Kasumi-1 (cell line): ENCODE measurements at places on chromosomes 1 and 21.

GRCh38 chr1:151501474-151501873, 9.7 kb upstream of the CGN start:
- DNase-seq = no peak

DNA sequence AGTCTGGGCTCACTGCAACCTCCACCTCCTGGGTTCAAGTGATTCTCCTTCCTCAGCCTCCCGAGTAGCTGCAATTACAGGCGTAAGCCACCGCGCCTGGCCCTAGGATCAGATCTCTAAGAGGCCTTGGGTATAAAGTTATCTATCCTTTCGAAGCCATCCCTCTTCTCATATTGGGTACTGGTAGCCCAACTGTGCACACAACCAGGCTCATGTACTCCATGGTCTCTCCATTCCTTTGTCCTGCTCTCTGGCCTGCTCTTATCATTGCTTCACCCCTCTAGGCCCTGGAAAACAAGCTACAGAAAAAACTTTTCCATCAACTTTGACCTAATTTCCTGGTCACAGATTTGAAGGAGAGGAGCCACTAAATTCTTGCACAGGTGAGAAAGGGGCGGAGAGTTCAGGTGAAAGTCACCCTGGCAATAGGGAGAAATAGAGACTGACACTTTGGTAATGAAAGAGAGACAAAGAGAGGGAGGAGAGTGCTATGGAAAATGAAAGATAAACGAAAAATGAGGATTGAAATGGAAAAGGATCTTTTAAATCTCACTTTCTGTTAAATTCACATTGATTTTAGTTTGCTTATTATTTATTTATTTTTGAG, 6.0 kb downstream of the TXNIP start:
- DNase-seq = peak; percentile 25

DNA sequence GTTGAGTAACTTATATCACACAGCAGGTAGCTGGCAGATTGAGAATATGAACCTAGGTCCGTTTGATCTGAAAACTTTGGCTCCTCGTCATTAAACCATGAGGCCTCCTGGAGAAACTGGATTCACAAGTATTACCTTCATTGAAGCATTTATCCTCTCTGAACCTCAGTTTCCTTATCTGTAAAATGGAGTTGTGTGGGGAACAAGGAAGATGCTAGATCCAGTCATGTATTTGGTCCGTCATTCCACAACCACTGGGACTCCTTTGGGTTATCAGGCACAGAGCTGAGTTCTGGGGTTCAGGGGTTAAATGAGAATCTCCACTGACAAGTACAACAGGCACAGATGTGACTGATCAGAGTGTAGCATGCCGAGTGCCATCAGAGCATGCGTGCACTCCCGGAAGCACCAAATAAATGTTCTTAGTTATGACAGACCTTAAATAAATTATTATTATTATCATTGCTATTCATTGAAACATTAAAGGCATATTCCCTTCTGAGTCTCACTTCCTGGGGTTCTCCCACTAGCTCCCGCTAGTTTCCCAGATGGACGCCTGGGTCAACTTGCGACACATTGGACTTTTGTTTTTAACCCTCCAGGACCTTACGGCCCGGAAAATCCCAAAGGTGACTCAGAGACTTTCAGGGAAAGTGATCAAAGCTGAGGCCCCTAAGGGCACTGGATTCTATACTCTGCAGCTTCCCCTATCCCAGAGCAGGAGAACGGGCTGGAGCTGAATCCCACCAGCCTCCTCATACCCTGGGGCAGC, 130.6 kb downstream of the PLPP3 start:
- DNase-seq = no peak

DNA sequence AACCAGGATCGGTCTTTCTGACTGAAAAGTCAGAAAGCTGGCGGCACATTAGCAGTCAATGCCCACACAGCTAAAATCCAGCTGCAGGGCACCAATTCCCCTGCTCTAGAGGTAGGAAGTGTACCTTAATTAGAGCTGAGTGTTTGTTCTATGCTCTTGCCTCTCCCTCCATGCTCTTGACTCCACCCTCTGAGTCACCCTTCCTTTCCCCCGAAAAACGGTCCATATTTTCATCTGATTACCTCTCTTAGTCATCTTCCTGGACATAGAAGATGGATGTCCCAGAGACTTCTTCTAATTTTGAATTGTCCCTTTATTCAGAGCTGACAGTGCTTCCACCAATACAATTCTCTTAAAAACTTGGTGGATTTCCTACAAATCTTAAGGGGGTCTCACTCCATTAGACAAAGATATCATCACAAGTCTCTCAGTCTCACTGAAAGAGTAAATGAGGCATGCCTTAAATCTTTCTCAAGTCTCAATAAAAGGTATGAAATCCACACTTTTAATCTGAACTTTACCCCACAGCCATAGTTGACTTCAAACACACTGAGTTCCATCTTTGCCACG, 44.1 kb upstream of the SLC19A1 start:
- no peak for DNase-seq

DNA sequence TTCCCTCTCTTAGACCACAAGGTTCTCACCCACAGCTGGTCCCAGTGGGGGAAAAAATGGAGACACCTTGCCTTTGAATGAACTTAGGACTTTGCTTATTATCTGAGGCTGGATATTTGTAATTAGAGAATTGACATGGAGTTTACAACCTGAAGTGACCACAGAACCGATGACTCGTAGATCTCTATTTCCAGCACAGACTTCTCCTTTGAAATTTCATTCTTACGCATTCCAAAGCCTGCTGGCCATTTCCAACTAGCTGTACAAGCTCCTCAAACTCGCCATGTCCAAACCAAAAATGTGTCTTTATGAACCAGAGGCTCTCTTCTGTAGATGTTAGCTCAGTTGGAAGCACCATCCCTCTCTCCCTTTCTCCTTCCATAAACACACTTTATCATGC, 12.0 kb downstream of the RAB7B start:
- DNase-seq = no peak

GRCh38 chr1:54298284-54299033, 98.5 kb downstream of the MRPL37 start:
- DNase-seq = no peak

- no peak for DNase-seq
Observed at GRCh38 chr21:20353351-20353750, 644.9 kb upstream of the NCAM2 start.

- DNase-seq = no peak
Observed at GRCh38 chr1:1187938-1188337, 14.3 kb downstream of the TTLL10 start.

DNA sequence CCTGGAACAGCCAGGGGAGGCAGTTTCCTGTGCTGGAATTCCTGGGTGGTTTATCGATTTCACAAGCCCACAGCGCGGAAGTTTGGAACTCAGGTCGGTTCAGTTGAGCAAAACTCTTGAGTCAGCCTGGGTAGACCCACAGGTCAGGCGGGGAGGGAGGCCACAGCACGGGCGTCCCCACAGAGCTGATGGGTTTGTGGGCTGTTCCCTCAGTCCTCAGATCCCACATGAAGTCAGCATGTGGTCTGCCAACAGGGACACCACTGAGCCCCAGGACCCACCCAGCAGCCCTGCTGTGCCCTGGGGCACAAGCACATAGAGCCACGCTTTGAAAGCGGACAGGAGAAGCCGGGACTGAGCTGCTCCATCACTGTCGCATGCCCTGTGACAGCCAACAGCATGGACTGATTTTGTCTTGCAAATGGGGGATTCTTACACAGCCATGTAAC, 17.4 kb downstream of the BMP8A start:
- no peak for DNase-seq

GRCh38 chr1:159282118-159282517, 20.0 kb upstream of the FCER1A start:
- no peak for DNase-seq

DNA sequence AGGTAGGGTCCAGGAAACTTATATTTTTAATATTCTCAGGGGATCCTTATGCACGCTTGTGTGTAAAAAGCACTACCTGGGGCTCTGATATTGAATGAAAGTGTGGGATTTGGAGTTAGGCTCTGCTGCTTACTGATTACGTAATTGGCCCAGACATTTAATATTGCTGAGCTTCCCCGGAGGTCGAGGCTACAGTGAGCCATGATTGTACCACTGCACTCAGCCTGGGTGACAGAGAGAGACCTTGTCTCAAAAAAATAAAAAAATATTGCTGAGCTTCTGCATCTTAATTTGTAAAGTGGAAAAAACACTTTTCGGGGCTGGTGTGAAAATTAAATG, 62.2 kb upstream of the KIF26B start:
- no peak for DNase-seq

GRCh38 chr1:66292305-66292704, 241.6 kb upstream of the SGIP1 start:
- DNase-seq = no peak

DNA sequence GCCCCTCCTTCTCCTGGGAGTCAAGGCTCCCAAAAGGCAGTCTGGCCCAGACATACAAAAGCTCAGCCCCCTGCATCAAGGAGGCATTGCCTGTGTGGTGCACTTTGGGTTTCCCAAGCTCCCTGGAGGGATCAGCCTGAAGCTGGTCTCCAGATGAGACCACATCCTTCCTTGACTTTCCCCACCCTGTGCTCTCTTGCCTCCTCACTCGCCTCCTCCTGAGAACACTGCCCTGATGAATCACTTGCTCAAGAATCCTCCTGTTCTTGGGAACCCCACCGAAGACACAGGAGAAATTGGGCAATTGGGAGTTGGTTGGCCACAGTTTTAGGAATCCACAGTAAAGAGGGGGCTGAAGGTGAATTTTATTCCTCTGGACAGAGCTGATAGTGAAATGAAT, 34.8 kb upstream of the LYST start:
- peak; percentile 95 for DNase-seq

DNA sequence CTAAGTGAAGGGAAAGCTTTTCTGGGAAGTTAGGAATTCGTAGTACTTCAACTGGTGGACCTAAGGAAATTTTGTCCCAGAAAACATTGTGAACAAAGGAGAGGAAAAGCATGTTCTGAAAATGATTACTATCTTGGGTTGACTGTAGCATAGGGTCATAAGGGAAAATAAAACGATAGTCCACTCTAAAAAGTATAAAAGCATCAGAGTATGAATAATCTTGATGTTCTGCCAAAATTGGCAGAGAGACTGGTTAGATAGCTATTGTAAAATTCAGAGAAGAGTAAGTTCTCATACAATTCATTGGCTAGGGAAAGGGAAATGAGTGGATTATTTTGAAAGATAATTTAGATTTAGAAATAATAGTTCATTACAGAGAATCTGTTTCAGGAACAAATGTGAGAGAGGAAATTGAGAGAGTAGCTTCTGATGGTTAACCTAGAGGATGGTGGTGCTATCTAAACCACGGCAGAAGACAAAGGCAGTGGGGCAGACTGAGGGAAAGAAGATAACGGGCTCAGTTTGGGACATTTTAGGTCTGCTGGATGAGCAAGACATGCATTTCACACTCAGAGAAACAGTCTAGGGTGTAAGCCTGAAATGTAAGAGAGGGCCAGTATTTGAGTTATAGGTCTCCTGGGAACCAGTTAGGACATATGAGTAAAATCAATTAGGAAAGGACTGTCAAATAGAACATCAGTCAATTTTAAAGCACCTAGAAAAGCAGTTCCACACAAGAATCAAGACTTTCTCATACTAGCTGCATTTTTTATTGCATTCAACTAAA, 799.3 kb upstream of the CXADR start:
- no peak for DNase-seq

GRCh38 chr1:209593747-209594146, 10.2 kb downstream of the CAMK1G start:
- no peak for DNase-seq

GRCh38 chr21:39474611-39475010, 22.8 kb downstream of the SH3BGR start:
- DNase-seq = no peak

GRCh38 chr1:24929398-24930259, 447 bp downstream of the RUNX3 start:
- peak; percentile 21 for DNase-seq

DNA sequence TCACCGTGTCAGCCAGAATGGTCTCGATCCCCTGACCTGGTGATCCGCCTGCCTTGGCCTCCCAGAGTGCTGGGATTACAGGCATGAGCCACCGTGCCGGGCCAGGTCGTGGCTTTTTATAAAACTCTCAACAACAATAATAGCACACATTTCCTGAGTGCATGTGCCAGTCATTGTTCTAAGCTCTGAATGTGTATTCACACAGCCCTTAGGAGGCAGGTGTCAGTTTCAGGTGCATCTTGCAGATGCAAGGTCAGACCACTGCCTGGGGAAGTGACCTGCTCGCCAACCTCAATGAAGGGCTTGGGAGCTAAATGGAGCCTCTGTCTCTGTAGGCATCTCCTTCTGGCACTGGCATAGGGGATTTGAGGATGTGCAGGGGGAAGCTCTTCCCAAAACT, 1.6 kb upstream of the LEFTY2 start:
- DNase-seq = no peak
